NCI-H1048 (cell line): ENCODE measurements at places on chromosomes 16 and 17.

DNA sequence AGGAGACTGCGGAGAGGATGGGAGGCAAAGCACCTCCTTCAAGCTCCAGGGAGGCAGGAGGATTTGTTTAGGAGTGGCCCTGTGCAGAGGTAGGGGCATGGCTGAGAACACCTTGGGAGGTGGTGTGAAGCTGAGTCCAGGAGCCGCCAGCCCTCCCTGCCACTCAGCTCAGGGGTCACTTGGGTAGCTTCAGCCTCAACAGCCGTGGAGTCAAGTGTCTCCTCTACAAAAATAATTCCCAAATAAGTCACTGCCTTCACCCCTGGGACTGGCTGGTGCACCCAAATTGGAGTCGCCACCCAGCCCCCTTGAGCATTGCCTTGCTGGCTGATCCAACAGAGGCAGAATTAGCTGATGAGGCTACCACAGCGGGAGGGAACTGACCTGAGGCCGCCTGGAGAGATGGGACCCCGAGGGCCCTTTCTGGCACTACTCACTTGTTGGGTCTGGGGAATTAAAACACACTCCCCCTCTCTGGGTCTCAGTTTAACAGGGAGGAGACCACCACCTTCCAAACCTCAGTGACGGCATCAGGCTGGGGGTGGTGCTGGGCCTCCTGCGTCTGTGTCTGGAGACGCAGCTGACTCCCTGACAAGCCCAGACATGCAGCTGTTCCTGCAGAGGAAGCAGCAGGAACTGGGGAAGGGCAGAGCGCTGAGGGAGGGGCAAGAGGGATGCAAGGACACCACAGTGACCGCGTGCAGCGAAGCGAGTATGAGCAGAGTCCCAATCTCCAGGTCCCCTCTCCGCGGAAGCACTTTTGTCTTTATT, 87.9 kb upstream of the TOB1 start:
- DNase-seq: no peak

GRCh38 chr17:8739097-8739496, 5.5 kb downstream of the CCDC42 start:
- no peak for DNase-seq

DNA sequence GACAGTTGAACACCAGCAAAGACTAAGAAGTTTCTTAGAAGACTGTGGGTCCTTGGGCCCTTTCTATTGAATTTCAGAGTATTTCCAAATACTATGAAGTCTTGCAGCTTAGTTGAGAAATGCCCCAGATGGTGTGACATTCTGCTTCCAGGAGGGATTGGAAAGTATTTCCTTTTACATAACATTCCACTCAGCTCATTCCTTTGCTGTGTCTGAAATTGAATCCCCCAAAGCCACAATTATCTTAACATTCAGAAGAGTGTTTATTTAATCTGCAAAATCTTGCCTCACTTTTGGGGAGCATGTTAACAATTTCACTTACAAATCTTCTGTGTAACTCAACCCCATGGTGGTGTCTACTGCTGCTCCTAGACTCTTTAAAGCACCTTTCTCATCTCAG, 307.7 kb downstream of the WWOX start:
- DNase-seq: no peak

DNA sequence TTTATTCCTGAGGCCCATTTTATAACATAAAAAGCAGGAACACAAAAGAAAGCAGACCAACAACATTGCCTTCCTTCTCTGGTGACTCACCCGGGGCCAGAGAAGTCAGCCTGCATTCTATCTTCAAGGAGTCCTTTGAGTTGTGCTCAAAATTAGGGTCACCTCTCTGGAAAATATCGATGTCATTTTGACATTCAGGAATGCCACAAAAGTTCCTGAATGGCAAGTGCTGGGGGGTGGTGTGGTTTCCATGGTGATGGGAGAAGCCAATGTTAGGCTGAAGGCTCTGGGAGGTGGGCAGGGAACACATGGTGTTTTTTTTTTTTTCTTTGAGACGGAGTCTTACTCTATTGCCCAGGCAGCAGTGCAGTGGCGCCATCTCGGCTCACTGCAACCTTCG, 159.6 kb downstream of the HAPSTR1 start:
- no peak for DNase-seq

- DNase-seq: no peak
Observed at GRCh38 chr16:84751947-84752346, 52.1 kb downstream of the USP10 start.
